Neural progenitor cell (in vitro differentiated cells): ENCODE measurements at places on chromosomes 16 and 17.

GRCh38 chr17:62712171-62712581 lies 84.7 kb downstream of the MRC2 start:
- no peak for DNase-seq

- no peak for DNase-seq
Measured at GRCh38 chr16:28187595-28188004, 24.2 kb downstream of the XPO6 start.

DNA sequence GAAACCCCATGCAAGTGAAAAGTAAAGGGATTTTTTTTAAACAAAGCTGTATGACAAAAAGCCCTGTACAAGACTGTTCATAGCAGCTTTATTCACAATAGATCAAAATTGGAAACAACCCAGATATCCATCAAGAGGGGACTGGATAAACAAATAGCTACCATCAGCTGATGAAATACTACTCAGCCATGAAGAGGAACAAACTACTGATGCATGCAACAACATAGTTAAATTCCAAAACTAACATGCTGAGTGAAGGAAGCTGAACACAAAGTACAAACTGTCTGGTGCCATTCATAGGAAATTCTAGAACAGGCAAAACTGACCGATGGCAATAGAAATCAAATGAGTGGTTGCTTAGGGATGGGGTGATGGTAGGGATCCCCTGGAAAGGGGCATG lies 15.1 kb downstream of the FOXJ1 start:
- DNase-seq, result no peak

- peak; percentile 71 for DNase-seq
Measured at GRCh38 chr16:65767125-65767524, 599.4 kb upstream of the CDH5 start.

DNA sequence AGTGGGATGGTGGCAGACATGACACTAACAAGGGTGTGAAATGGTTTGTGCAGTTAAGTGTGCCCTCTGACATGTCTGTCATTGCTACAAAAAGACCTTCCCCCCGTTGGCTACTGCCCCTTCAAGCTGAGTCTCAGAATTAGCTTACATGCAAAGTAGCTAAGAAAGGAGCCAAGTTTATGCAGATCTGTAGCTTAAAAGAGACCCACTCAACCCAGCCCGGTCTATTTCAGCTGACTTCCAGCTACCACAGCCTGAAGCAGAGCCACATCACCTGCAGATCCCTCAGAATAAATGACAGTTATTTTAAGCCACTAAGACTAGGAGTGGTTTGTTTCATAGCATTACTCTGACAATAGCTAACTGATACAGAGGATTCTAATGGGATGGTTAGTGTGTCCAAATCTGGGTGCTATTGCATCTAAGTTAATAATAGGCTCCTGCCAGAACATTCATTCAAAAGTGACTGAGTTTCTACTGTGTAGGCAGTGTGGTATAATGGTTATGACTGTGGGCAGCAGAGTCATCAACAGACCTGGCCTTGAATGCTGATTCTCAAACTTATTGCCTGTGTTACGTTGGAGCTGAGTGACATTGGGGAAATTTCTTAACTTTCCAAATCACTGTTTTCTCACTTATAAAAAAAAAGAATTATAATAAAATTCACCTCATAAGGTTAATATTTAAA lies 11.7 kb downstream of the C17orf67 start:
- DNase-seq, result no peak

GRCh38 chr16:10558746-10559641 lies 21.4 kb downstream of the EMP2 start:
- DNase-seq, result no peak

GRCh38 chr16:2425825-2426430 lies 3.3 kb upstream of the CCNF start:
- DNase-seq, result no peak

DNA sequence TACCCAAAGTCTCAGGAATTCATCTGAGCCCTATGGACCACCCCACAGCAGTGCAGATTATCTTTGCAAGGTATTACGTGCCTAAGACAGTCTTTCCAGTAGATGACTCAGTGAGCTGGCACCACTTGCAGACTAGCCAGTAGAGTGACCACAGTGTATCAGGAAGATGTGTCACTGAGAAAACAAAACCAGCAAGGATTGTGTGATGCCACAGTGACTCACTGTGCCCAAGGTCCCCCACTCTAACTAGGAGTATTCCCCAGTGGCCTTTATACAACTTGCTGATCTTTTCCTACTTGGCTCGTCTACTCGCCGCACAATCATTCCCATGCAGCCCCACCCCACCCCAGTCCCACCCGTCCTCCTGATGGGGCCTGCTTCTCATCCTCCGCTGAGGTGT lies 26.8 kb upstream of the PRKCA start:
- no peak for DNase-seq

- peak; percentile 64 for DNase-seq
Measured at GRCh38 chr17:1639549-1640180, 5.9 kb downstream of the SCARF1 start.

GRCh38 chr16:13921328-13921727 lies 1.4 kb downstream of the ERCC4 start:
- DNase-seq, result no peak

DNA sequence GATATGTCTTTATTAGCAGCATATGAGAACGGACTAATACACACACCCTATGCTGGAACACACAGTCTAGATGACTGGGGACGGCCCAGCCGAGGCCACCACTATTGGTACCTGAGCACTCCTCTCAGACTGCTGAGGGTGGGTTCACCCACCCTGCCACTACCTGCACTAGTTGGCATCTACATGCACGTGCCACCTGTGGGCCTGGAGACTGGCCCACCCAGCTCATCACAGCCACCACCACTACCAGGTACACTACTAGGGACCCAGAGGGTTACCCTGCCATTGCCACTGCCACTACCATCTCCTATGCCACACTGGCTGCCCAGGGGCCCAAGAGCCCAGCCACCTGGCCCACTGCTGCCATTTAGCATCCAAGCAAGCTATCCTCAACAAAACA lies 32.5 kb downstream of the MEAK7 start:
- no peak for DNase-seq

DNA sequence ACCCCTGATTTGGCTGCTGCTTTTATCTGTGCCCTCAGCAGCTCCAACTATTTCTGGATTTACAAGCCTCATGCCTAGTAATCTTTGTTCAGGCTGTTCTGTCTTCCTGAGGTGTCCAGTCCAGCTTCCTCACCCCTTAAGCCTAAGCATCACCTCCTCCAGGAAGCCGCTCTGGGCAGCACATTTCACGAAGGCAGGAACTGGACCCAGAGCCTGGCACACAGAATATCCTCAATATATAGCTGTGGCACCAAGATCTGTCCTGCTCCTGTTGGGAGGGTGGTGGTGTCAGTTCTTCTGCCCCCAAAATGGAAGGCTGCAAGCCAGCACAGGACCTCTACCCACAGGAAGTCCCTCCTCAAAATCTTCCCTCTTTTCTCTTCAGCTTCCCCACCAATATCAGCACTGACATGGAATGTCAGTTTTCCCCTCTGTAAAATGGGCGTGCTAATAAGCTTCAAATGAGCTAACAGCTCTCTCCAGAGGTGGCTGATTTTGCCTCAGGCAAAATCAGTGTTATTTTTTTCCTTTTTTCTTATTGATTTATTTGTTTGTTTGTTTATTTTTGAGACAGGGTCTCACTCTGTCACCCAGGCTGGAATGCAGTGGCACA lies 6.9 kb upstream of the NEUROD2 start:
- no peak for DNase-seq

- DNase-seq, result no peak
Measured at GRCh38 chr17:27218719-27219488, 75.0 kb upstream of the WSB1 start.

GRCh38 chr17:2157081-2157480 lies 102.2 kb downstream of the HIC1 start:
- DNase-seq, result no peak

- DNase-seq, result no peak
Measured at GRCh38 chr17:64056269-64057005, 36.0 kb upstream of the ICAM2 start.

DNA sequence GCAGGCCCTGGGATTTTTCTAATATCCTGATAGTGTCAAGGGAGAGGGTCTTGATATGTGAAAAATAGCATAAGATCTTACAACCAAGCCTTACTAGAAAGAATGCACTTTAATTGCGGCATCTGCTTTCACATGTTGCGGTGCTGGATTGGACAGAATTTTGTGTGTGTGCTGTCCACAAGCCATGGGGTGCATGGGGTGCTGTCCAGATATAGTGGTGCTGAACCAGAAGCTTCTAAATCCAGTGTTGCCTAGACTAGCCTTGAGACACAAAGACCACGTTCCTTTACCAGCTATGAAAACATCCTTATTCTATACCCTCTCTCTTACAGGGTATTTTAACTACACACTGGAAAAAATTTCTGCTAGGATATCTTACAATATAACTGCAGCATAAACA lies 244.0 kb downstream of the TMEM114 start:
- DNase-seq, result peak; percentile 77

- no peak for DNase-seq
Measured at GRCh38 chr17:4558347-4558971, 1.9 kb downstream of the GGT6 start.

- DNase-seq, result no peak
Measured at GRCh38 chr17:74904687-74905409, 11.4 kb upstream of the FADS6 start.

GRCh38 chr17:64679710-64680216 lies 17.7 kb upstream of the SMURF2 start:
- DNase-seq, result no peak

DNA sequence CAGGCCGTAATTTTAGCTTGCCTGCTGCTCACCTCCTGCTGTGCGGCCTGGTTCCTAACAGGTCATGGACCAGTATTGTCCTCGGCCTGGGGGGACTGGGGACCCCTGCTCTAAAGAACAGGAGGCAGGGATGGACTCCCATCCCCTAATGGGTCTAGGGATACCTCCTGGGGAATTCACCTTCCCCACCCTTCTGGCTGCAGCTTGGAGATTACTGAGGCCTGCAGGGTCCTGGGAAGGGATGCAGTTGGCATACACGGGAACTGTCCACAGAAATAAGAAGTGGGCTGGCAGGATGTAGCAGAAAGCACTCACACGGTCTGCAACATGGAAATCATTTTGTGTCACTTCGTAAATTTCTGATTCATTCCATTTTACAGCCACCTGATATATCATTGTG lies 123.0 kb downstream of the C16orf95 start:
- DNase-seq, result no peak

- no peak for DNase-seq
Measured at GRCh38 chr17:80959330-80960036, 32.2 kb upstream of the CHMP6 start.
